Fibroblast of gingiva (primary cell): ENCODE measurements at places on chromosomes 2 and 18.

GRCh38 chr18:57051657-57052044 is 95.2 kb upstream of the BOD1L2 start:
- no peak for DNase-seq

GRCh38 chr2:204143216-204144014 is 206.9 kb downstream of the ICOS start:
- DNase-seq, result no peak

DNA sequence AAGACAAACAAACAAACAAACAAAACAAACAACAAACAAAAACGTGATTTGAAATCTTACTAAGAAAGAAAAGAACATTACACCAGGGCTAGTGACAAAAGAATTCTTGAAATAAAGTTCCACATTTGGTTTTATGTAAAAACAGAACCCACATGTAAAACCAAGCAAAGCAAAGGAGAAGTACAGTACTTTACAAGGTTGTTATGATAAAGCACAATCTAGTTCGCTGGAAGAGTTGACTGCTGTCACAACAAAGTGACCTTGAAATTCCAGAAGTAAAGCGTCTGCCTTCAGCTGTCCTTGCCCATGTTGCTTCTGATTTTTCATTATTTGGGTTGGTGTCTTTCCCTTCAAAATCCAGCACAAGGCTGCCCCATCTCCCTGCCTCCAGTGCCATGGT is 94.8 kb upstream of the CYRIA start:
- DNase-seq, result no peak

DNA sequence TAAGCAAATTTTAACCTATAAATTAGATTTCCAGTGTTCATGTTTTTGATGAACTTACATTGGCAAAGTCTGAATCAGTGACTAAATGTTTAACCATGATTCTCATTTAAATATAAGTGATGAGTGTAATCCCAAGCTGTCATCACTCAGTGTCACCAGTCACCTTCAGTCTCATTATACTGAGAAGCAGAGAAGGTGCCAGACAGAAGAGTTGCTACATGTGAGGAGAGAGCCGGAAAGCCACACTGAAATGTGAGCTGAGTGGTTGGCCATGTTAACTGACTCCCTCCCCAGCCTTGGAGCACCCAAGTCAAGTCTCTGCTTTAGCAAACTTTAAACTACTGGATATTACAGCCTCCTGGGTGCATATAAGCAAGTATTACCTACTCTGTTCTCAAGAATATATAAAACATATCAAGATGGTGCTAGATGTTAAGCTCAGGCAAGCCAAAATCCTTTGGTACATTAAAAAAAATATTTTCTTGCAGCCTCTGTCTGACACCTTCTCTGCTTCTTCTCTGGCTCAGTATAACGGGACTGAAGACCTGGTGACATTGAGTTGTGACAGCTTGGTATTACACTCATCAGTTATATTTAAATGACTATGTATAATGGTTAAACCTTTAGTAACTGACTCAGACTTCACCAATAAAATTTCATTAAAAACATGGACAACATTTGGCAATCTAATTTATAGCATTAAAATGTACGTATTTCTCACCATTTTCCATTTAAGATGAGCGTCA is 75.8 kb upstream of the MAP3K20 start:
- DNase-seq, result no peak
